Calu3 (cell line): ENCODE measurements at places on chromosomes 2 and 18.
A peak's percentile ranks its signal among the peaks of the same experiment; 100 is the strongest.

DNA sequence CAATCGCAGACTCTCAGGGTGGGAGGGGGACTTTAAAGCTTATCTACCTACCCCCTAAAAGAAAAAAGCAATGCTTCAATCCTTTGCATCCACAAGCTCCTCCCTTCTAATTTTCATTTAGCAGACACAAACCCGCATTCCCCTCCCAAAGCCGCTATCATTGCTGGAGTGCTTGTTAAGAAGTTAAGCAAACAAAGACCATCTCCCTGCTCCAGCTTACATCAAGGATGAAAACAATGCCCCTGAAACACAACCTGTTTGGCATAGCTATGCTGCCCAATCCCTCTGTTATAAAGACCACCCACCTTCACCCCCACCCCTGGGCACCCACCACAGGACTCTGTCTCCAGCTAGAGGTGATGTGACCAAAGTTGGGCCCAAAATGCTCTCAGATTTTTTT lies 33.0 kb downstream of the REEP1 start:
- no peaks in the 10 kb centered on the region for H3K4me1 ChIP-seq
- H3K4me3 ChIP-seq = no peak overlapping the region
- H3K27ac ChIP-seq = no peak overlapping the region
- peaks cover 46% of the 10 kb centered on the region for H3K27me3 ChIP-seq
- H3K36me3 ChIP-seq = no peaks in the 10 kb centered on the region

- DNase-seq = peak; percentile 82
- H3K4me1 ChIP-seq = no peaks in the 10 kb centered on the region
- H3K27ac ChIP-seq = no peak overlapping the region
- H3K27me3 ChIP-seq = no peaks in the 10 kb centered on the region
- H3K36me3 ChIP-seq = peaks cover 4% of the 10 kb centered on the region
These were observed 173.6 kb downstream of the SMAD7 start for GRCh38 chr18:48777026-48777743.

- H3K4me1 ChIP-seq = no peaks in the 10 kb centered on the region
- H3K4me3 ChIP-seq = no peak overlapping the region
- peaks cover 54% of the 10 kb centered on the region for H3K36me3 ChIP-seq
- no peak for DNase-seq
- no peak overlapping the region for H3K27ac ChIP-seq
These were observed 14.1 kb upstream of the MSH2 start for GRCh38 chr2:47388888-47389287.

- H3K27me3 ChIP-seq = peaks cover 14% of the 10 kb centered on the region
- no peak for DNase-seq
- H3K36me3 ChIP-seq = peaks cover 7% of the 10 kb centered on the region
- H3K27ac ChIP-seq = no peak overlapping the region
- H3K4me1 ChIP-seq = peaks cover 16% of the 10 kb centered on the region
These were observed 23.3 kb downstream of the LBH start for GRCh38 chr2:30254685-30255001.

DNA sequence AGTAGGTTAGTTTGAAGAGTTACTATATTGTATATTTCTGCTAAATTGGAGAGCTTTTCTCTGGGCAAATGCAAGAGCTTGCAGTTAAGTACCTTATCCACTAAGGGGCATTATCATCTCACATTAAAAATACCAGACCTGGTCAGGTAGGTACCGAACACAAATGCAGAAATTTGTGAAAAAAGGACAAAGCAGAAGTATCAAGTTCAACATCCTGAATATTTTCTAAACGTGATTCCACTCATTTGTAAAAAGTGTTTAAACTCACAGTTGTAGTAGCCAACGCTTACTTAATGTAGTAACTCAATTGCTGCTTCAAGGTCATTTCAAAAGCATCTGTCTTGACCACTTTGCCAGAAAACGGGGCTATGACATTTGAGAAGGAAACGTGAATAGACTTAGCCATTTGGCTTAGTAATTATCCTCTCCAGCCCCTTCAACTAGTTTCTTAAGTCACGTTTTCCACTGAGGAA lies 52.1 kb downstream of the CYRIA start:
- H3K4me3 ChIP-seq = no peak overlapping the region
- H3K36me3 ChIP-seq = no peaks in the 10 kb centered on the region
- H3K4me1 ChIP-seq = peaks cover 10% of the 10 kb centered on the region
- peaks cover 47% of the 10 kb centered on the region for H3K27me3 ChIP-seq
- DNase-seq = no peak

DNA sequence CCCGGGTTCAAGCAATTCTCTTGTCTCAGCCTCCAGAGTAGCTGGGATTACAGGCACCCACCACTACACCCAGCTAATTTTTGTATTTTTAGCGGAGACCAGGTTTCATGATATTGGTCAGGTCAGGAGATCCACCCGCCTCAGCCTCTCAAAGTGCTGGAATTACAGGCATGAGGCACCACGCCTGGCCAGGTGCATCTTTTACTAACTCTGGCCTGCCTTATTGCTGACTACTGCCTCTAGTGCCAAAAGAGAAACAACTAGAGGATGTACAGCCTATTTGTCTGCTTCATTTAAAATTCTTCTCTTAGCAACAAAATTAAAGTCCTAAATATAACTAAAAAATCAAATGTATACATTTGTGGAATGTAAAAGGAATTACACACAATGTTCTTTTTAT lies 115.4 kb downstream of the BMPR2 start:
- no peak for DNase-seq
- no peaks in the 10 kb centered on the region for H3K27me3 ChIP-seq

DNA sequence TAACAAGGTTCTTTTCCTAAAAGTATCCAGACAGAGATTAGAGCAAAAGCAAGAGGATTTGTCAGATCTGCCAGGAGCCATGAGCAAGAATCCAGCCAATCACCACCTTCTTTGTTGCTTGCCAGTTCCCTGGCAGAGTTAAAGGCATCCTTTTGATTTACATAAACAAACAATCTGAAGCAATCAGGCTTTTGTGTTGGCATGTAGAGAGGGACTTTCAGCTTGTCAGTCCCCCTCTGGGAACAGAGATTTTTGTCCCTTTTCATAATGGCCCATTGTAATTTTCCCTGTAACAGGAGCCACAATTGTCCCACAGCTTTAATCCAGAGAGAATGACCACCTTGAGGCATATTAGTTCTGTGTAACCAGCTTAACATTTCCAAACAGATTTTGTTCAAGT lies at the start of gene ERMN:
Gene ERMN (minus strand): TSS at position 39 of the 400 bp plus-strand sequence. CDS start 182 bp downstream, outside the sequence.
- no peaks in the 10 kb centered on the region for H3K27me3 ChIP-seq
- H3K4me1 ChIP-seq = peaks cover 28% of the 10 kb centered on the region
- H3K27ac ChIP-seq = no peak within 1 kb of the TSS
- H3K4me3 ChIP-seq = no peak within 1 kb of the TSS

GRCh38 chr2:235520787-235521186 lies 26.9 kb downstream of the AGAP1 start:
- no peak overlapping the region for H3K4me3 ChIP-seq
- no peaks in the 10 kb centered on the region for H3K27me3 ChIP-seq
- H3K27ac ChIP-seq = no peak overlapping the region

DNA sequence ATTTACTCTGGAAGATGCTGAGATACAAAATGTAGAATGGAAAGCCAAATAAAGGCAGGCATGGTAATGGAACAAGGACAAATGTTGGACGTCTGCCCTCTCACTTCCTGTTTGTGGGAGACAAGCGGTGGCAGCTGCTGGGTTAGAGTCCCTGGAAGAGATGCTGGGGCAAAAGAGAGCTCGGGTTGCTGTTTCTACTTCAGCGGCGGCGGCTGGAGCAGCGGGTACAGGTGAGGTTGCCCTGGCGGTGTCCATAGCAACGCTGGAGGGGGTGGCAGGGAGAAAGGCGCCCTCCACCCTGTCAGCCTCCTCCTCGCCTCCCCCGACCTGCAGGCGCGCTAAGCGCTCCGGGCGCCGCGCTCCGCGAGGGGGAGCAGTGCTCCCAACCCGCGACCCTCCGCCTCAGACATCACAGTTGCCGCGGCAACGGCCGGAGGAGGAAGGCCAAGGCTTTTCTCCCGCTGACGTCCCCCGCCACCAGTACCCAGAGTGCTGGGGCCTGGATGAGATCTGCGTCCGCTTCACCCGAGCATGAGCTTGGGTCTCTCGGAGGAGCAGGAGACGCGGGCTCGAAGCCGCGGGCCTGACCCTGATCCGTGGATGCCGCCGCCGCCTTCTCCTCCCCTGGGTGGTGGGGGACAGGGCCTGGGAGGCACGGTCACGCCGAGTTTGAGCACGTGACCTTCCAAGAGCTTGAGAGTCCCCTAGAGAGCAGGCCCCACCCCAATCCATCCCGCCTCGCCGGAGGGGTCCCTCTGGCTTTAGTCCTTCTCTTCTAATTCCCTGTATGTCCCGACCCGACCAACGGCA lies 65.6 kb downstream of the NOL4 start:
- no peaks in the 10 kb centered on the region for H3K36me3 ChIP-seq
- H3K27me3 ChIP-seq = no peaks in the 10 kb centered on the region
- no peak overlapping the region for H3K27ac ChIP-seq
- no peak for DNase-seq
- no peak overlapping the region for H3K4me3 ChIP-seq

DNA sequence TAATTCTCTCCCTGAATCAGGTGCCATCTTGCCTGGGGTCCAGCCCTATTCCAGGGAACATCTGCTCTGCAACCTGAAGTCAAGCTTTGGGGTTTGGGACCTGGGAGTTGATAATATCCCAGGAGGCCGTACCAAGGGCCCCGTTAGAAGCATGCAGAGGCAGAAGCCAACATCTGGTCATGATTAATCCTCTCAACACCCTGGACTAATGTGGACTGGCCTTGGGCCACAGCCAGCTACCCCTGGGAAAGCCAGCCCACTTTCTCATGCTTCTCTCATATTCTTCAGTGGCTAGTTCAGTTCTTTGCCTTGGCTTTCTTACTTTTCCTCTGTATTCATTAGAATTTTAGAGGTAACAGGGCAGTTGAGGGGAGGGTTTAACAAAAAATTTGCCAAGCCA lies 515.6 kb upstream of the NRP2 start:
- H3K36me3 ChIP-seq = no peaks in the 10 kb centered on the region
- no peak for DNase-seq
- no peaks in the 10 kb centered on the region for H3K4me1 ChIP-seq
- H3K27me3 ChIP-seq = no peaks in the 10 kb centered on the region

DNA sequence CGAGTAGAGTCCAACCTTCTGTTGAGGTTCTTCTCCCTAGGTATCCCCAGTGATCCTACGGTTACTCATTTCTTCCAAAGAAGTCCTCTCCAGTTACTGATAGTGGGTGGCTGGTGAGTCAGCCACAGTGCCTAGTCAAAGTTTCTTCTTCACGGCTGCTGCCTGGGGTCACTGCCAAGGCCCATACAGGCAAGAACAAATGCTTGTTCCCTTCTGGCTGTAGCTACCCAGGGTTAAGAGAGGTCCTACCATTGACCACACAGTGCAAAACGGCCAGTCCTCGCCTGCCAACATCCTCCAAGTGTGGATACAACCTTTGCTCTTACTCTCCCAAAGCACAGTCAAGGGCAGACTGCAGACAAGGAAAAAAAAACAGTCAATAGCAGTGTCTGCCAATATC lies 2.9 kb upstream of the PTPN4 start:
- no peak overlapping the region for H3K27ac ChIP-seq
- no peak for DNase-seq
- H3K4me1 ChIP-seq = peaks cover 10% of the 10 kb centered on the region
- peaks cover 26% of the 10 kb centered on the region for H3K36me3 ChIP-seq

GRCh38 chr2:91442246-91442905 lies 2750.9 kb downstream of the RPIA start:
- no peaks in the 10 kb centered on the region for H3K27me3 ChIP-seq
- DNase-seq = no peak
- H3K36me3 ChIP-seq = peaks cover 8% of the 10 kb centered on the region
- no peak overlapping the region for H3K27ac ChIP-seq
- H3K4me3 ChIP-seq = peak overlapping the region; percentile 17

DNA sequence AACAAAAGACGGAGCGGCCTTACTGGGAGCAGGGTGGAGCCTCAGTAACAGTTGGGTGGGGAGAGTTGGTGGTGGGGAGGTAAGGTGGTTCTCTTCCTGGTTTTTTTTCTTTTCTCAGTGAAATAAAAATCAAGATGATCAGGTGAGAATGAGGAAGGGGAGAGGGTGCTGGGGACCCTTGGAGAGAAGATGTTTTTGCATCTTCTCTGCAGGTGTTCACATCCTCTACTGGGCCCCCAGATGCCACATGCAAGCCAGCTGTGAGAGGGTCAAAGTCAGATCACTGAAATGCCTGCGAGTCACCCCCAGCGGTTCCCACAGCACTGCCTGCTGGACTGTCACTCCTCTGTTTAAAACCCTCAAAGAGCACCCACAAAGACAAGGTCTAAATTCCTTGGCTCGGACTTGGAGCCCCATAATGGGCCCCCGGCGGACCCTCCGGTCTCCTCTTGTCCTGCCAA lies 69.8 kb upstream of the FHL2 start:
- no peaks in the 10 kb centered on the region for H3K27me3 ChIP-seq
- H3K27ac ChIP-seq = no peak overlapping the region
- DNase-seq = no peak
- H3K4me1 ChIP-seq = no peaks in the 10 kb centered on the region
- H3K36me3 ChIP-seq = peaks cover 5% of the 10 kb centered on the region
- H3K4me3 ChIP-seq = no peak overlapping the region

GRCh38 chr2:16657671-16658070 lies 8.0 kb downstream of the CYRIA start:
- no peaks in the 10 kb centered on the region for H3K4me1 ChIP-seq
- no peak overlapping the region for H3K27ac ChIP-seq
- H3K4me3 ChIP-seq = no peak overlapping the region
- no peak for DNase-seq
- H3K36me3 ChIP-seq = no peaks in the 10 kb centered on the region

DNA sequence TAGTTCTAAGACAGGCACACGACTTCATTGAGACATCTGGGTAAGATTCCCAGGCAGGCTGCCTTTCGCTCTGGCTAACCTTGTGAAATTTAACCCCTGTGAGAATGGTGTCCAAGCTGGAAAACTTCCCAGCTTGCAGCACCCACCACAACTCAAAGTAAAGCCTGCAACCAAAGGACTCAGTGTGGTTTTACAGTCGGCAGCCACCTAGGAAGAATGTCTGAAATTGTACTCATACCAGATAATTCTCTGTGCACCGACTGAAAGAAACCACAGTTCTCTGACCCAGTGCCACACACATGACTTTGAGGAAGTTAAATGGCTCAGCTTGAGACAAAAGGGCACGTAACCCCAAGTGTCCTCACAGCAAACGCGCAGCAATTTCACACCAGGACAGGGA lies 125.7 kb downstream of the RBMS1 start:
- H3K4me1 ChIP-seq = peaks cover 48% of the 10 kb centered on the region
- H3K36me3 ChIP-seq = peaks cover 10% of the 10 kb centered on the region
- H3K27ac ChIP-seq = peak overlapping the region; percentile 31

DNA sequence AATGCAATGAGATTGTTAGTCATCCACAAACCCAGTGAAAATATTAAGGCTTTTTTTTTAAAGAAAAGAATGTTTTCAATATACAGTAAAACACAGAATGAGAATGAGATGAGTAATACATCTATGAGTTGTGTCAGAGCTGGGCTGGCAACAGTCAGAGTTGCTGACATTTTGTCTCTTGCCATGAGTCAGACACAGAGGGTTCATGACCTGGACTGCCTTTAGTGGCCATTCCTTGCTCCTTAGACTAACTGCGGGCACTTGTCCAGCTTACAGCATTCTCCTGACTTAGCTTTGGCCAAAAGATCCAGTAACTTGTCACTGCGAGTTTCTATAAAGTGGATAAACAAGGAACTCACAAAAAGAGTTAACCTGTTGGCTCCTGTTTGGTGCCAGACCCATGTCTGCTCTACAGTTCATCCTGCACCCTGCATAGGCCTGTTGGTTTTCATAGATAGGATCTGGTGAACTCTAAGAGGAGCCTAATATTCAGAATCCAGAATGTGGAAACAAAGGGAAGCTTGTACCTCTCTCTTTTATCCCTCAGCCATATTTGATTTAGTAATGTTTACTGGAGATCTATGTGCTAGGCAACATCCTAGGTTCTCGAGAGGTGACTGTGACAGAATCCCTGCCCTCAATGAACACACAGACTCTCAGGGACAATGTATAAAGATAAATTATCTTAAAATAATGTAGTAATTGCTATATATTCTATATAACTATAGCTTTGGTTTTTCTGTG lies 391.5 kb upstream of the VWC2L start:
- no peaks in the 10 kb centered on the region for H3K36me3 ChIP-seq
- no peaks in the 10 kb centered on the region for H3K27me3 ChIP-seq
- no peak overlapping the region for H3K4me3 ChIP-seq
